Iris pigment epithelial cell (primary cell): ENCODE measurements at places on chromosomes 16 and 17.

GRCh38 chr16:13038591-13038990, 137.2 kb downstream of the SHISA9 start:
- no peak for DNase-seq

- DNase-seq, result peak; percentile 61
Observed at GRCh38 chr17:68054296-68054900, 18.9 kb downstream of the KPNA2 start.

DNA sequence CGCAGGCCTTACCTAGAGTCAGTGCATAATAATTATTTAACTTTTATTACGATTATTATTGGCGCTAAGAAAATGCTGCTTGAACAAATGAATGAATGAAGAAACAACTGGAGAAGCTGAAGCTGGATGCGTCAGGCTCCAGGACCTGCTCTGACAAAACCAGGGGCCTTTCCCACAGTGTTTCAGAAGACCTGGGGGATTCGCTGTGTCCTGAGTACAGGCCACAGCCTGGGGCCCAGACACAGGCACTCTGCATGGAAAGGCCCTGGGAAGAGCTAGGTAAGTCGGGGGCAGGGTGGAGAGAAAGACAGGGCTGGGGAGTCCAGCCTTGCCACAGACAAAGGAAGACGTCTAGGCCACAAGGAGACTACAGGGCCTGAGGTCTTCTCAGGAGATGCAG, 226.1 kb downstream of the ZNF423 start:
- no peak for DNase-seq

DNA sequence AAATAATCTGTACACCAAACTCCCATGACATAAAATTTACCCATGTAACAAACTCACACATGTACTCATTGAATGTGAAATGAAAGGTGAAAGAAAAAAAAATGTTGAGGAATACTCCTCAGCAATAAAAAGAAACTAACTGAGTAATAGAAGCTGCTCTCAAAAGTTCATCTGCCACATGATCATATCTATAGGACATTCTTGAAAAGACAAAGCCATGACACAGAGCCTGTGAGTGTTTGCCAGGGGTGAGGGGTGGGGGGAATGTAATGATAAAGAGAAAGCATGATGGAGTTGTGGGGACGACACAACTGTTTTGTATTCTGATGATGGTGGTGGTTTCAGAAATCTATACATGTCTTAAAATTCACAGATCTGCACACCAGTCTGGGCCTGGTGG, 52.2 kb upstream of the TMC5 start:
- peak; percentile 5 for DNase-seq

GRCh38 chr17:21288571-21289017, 4.1 kb downstream of the MAP2K3 start:
- no peak for DNase-seq
